ENCODE measurements at places on chromosomes 16 and 17. TPM values are rescaled to one million over a fixed set of nuclear protein-coding genes. Genes with fewer than 3 reads are reported as not detected.

- DNase-seq: no peak
- peaks cover 3% of the 10 kb centered on the region for H3K4me1 ChIP-seq
- H3K36me3 ChIP-seq: no peaks in the 10 kb centered on the region
- no peak overlapping the region for H3K27ac ChIP-seq
- no peak overlapping the region for H3K4me3 ChIP-seq
Measured at GRCh38 chr16:68367030-68367429, 56.2 kb downstream of the PRMT7 start.

DNA sequence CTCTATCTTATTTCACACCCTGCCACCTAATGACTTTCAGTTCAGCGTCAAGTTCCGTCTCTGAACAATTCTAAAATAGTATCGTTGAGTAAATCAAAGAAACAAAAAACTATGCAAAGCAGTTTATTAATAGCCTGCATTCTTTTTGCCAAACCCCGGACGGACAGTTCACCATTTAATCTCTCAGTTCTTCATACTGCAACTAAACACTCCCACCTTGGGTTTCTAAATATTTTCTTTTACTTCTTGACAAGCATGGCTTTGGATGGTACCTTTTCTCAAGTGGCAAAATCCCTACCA is 1.2 kb downstream of the MYH11 start:
- H3K4me3 ChIP-seq: no peak overlapping the region
- no peaks in the 10 kb centered on the region for H3K36me3 ChIP-seq
- peaks cover 11% of the 10 kb centered on the region for H3K4me1 ChIP-seq
- H3K27me3 ChIP-seq: peaks cover 44% of the 10 kb centered on the region
- no peak overlapping the region for H3K27ac ChIP-seq

PERCC1 gene
- total RNA-seq: not detected

HOXB1 gene
- not detected for total RNA-seq

- H3K27ac ChIP-seq: no peak overlapping the region
- no peak for DNase-seq
- H3K4me1 ChIP-seq: no peaks in the 10 kb centered on the region
Measured at GRCh38 chr16:35559911-35560636, 2100.7 kb downstream of the TP53TG3F start.

DNA sequence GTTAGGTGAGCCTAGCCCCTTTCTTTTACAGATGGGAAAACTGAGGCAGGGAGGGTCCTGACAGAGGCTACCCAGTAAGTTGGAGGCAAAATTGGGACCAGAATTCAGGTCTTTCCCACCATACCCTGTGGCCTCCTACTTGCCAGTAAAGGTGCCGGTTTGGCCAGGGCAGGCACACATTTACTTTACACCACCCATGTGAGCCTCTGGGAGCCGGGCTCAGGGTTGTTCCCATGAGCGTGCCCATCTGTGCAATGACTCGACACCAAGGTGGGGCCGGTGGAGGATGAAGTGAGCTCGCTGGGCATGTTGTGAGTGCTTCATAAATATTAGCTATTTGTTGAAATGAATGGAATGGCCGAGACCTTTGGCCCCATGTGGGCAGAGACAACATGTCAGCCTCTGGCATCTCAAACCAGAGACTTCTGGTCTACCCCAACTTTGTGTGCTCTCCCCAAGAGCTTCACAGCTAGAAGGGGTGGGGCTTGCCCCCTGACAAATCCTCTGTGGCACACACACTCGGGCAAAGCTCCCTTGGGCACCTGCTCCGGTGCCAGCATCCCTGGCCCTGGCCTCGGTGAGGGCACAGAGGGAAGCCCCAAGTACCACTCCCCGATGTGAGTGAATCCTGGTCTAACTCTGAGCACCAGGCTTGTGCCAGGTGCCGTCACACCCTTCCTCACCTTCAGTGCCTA is 60.1 kb downstream of the SRCIN1 start:
- H3K27me3 ChIP-seq: peaks cover 17% of the 10 kb centered on the region
- DNase-seq: no peak
- H3K4me3 ChIP-seq: no peak overlapping the region

ATXN2L gene
- 210 TPM for total RNA-seq

GRCh38 chr17:37710344-37710886 is 34.4 kb downstream of the HNF1B start:
- no peaks in the 10 kb centered on the region for H3K27me3 ChIP-seq
- no peak for DNase-seq
- H3K36me3 ChIP-seq: peaks cover under 1% of the 10 kb centered on the region
- peak overlapping the region; percentile 81 for H3K27ac ChIP-seq

SP2 gene
- total RNA-seq: 19.9 TPM

DNA sequence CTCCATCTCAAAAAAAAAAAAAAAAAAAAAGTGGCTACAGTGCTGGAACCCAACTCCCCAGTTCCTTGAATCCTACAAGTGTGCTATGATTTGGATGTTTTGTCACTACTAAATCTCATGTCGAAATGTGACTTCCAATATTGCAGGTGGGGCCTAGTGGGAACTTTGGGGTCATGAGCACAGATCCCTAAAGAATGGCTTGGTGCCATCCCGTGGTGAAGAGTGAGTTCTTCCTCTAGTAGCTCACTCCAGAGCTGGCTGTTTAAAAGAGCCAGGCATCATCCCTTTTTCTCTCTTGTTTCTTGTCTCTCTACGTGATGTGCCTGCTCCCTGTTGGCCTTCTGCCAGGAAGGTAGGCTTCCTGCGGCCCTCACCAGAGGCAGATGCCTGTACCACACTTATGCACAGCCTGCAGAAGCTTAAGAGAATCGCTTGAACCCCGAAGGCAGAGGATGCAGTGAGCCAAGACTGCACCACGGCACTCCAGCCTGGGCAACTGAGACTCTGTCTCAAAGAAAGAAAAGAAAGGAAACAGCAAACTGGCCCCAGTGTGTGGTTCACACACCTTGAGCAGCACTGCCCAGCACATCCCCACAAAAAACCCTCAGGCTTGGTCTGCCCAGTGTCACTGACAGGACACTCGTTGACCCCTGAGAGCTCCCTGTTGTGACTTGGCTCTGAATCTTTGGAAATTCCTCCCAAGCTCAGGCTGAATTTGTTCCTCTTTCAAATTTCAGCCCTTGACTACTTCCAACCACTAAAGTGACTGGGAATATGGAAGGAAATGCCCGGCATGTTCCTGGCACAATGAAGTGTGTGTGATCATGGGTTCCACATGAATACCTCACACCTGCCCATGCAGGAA is 3.1 kb downstream of the MT1E start:
- DNase-seq: no peak
- peaks cover 4% of the 10 kb centered on the region for H3K27me3 ChIP-seq
- no peak overlapping the region for H3K27ac ChIP-seq
- no peak overlapping the region for H3K4me3 ChIP-seq
- H3K4me1 ChIP-seq: peaks cover 40% of the 10 kb centered on the region
